Suppressor macrophage treated with lipopolysaccharide for 4 hours (primary cell): ENCODE measurements at places on chromosomes 13 and 19.
A peak's percentile ranks its signal among the peaks of the same experiment; 100 is the strongest.

- DNase-seq, result peak; percentile 87
Measured at GRCh38 chr13:94419304-94419924, 60.1 kb downstream of the DCT start.

GRCh38 chr13:101452519-101453485 lies at the start of gene ITGBL1:
Gene ITGBL1, plus strand, starts transcription at chr13:101452675. Its CDS starts 159 bp downstream, at chr13:101452834.
- no peak for DNase-seq

- DNase-seq, result no peak
Measured at GRCh38 chr13:54016542-54016941, 987.9 kb downstream of the OLFM4 start.

- no peak for DNase-seq
Measured at GRCh38 chr13:101341464-101341863, 74.8 kb downstream of the NALCN start.

GRCh38 chr19:29260477-29261317 lies 47.7 kb upstream of the UQCRFS1 start:
- peak; percentile 26 for DNase-seq

DNA sequence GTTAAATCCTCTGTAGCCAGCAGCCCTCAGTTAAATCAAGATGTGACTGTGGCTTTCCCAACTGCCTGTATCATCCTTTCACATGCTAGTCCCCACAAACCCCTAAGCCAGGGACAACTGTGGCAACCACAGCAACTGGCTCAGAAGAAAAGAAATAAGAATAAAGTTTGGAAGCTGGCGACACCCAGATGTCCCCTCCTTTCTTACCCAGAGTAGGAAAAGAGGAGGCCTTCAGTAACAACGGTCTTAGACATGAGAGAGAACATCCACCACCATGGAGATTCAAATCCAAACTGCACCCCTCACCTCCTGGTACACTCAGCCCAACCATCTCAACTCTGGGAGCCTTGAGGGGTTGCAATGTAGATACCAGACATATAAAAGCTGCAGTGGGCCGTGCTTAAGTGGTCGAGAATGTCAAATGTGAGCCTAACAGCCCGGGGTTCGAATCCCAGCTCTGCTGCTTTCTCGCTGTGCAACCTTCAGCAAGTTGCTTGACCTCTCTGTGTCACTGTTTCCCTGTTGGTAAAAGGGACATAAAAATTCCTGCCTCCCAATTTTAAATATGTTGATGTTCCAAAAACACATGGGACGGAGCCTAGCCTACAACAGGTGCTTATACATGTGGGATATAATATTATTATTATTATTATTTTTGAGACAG lies 23.8 kb downstream of the ZNRF4 start:
- no peak for DNase-seq
